ENCODE measurements at places on chromosomes 16 and 17.

DNA sequence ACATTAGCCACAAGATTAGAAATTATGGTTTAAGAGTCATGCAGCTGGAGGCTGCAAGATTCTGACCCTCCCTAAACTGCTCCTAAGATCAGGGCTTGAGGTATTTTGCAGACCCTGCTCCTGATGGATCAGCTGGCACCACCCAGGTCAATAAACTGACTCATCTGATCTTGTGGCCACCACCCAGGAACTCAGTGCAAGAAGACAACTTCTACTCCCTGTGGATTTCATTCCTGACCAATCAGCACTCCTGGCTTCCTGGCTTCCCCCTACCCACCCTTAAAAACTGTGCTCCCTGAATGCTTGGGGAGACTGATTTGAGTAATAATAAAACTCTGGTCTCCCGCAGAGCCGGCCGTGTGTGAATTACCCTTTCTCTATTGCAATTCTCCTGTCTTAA lies 25.0 kb upstream of the MILR1 start:
- DNase-seq: peak; percentile 18

DNA sequence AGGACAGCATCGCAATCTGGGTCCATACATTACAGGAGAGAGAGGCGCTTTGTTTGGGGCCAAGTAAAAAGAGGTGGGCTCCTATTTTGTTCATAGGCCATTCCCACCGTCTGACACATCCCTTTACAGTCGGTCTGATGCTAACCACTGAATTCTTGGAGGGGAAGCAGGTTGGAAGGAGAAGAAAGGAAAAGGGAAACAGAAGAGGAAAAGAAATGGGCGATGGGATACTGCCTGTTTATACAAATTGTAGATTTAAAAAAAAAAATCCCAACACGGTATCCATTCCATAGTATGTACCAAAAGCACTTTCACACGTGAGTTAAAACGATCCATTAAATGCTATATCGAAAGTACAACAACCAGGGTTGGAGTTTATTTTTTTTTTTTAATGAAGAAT lies 4.0 kb upstream of the ZFHX3 start:
- no peak for DNase-seq

- DNase-seq: no peak
Observed at GRCh38 chr17:65750166-65750565, 188.7 kb upstream of the AXIN2 start.

DNA sequence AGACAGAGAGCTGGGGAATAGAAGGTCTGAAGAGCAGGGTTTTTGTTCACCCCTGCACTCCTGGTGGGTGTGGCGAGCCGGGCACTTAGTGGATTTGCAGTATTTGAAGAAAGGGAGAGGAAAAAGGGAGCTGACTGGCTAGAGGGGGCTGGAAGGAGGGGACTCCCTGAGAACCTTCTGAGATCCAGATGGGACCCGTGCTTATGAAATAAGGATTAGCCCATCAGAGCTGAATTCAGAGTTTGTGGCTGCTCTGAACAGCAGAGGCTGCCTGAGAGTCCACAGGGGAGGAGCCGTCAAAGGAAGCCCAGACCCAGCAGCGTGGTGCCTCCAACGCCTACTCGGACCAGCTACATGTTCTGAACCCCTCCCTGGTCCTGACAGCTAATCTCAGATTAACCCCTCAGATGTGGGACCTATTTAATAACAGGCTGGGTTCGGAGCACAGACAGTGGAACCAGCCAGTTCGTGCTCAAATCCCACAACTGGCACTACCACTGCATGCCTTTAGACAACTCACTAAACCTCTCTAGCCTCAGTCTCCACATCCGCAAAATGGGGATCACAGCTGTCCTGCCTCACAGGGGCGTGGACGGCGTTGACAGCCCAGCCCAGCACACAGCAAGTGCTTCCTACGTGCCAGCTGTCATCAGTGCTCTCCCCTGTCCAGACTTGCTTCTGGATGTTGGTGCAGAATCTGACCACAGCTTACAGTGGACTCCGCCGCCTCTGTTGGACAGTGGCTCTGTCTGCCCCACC lies 70.6 kb downstream of the DYNLRB2 start:
- DNase-seq: no peak

- DNase-seq: peak; percentile 23
Observed at GRCh38 chr17:55273579-55274354, 9.0 kb downstream of the HLF start.

GRCh38 chr17:41750862-41751261 lies 16.4 kb upstream of the HAP1 start:
- no peak for DNase-seq

- no peak for DNase-seq
Observed at GRCh38 chr16:12111223-12111622, 134.7 kb downstream of the SNX29 start.

- peak; percentile 6 for DNase-seq
Observed at GRCh38 chr16:69663846-69664245, 62.5 kb downstream of the NQO1 start.

- peak; percentile 91 for DNase-seq
Observed at GRCh38 chr17:45296003-45296832, 20.6 kb downstream of the MAP3K14 start.

- DNase-seq: no peak
Observed at GRCh38 chr17:55521186-55521585, 9.9 kb upstream of the SMIM36 start.

DNA sequence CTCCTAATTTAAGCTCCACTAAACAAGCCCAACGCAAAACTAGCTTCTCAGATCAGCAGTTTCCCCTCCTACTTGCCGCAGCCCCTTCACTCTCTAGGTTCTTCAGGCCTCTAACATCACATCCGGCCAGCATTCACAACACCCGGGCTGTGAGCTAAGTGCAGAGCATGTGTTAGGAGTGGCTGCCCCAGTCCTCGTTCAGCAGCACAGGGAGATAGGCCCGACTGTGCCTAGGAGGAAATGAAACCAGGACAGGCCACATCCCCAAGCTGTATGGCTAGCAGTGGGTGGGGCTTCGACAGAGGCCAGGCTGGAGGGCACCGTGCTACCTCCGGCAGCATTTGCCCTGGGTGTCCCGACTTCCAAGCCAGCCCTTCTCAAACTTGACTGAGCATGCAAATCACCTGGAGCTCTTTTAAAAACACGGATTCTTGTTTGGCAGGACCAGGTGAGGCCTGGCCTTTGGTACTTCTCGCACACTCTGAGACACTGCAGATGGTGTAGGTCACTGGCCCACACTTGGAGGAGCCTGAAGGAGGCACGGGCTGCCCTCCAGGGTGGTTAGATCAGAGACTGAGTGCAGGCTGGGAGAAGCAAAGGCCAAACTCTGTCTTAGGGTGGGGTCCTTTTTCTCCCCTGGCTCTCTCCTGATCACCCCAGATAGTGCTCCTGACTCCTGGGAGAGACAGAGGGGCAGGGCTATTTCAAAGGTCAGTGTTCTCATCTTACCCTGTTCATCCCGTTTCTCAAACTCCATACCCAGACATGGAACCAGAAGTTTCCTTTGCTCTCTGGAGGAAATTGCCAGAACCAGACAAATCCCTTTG lies 202.0 kb downstream of the C16orf78 start:
- DNase-seq: no peak

DNA sequence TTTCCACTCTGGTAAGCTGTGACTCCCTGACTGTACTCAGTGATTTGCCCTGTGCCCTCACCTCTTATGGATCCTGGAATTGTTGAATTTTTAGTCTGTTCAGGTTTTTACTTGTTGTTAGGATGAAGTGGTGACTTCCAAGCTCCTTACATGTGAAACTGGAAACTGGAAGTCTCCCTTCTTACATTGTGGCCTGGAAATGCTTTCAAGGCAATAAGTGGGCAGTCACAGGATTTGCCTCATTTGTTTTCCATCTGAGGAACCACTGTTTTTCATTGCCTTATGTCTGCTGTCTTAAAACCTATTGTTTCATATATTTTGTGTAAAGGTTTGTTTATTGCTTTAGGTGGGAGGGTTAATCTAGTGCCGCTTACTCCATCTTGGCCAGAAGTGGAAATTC lies 155.8 kb downstream of the CYB561 start:
- no peak for DNase-seq

DNA sequence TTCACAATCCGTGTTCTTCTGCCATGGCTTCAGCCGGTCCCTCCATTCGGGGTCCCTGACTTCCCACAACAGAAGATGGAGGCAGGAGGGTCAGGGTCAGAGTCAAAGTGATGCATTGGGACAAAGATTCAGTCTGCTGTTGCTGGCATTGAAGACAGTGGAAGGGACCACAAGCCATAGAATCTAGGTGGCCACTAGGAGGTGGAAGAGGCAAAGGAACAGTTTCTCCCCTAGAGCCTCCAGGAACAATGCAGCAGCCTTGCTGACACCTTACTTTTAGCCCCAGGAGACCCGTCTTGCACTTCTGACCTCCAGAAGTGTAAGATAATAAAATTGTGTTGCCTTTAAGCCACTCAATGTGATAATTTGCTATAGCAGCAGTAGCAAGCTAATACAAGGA lies 55.9 kb downstream of the MFSD11 start:
- peak; percentile 52 for DNase-seq

- no peak for DNase-seq
Observed at GRCh38 chr16:9203956-9204355, 112.5 kb downstream of the HAPSTR1 start.

- no peak for DNase-seq
Observed at GRCh38 chr16:89555265-89555664, 5.2 kb upstream of the RPL13 start.

GRCh38 chr16:6993544-6993943 lies 339.1 kb upstream of the RBFOX1 start:
- no peak for DNase-seq

DNA sequence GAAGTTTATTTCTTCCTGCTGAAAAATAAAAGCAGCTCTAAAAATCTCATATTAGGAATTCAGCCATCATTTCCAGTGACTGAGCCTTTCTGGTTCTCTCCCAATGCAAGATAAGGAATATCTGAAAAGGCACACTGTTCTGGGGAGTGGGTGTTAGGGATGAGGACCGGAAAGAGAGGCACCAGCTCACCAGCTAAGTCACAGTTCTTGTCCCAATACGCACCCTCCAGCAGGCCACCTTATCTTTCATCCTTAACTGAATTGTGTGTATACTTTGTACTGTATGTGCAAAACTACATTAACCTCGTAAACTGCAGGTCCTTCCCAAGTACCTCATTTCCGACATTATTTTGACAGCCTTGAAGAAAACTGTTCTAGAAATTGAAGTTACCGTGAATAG lies 11.0 kb downstream of the AMFR start:
- DNase-seq: no peak

- no peak for DNase-seq
Observed at GRCh38 chr16:67287960-67288359, 8.6 kb downstream of the PLEKHG4 start.

GRCh38 chr16:66988197-66988788 lies at the start of gene CES4A:
TSS of gene CES4A (plus strand) at chr16:66988589. CDS start at chr16:66988773, 184 bp downstream.
- peak; percentile 21 for DNase-seq

- no peak for DNase-seq
Observed at GRCh38 chr16:84868829-84869472, 49.2 kb downstream of the CRISPLD2 start.

DNA sequence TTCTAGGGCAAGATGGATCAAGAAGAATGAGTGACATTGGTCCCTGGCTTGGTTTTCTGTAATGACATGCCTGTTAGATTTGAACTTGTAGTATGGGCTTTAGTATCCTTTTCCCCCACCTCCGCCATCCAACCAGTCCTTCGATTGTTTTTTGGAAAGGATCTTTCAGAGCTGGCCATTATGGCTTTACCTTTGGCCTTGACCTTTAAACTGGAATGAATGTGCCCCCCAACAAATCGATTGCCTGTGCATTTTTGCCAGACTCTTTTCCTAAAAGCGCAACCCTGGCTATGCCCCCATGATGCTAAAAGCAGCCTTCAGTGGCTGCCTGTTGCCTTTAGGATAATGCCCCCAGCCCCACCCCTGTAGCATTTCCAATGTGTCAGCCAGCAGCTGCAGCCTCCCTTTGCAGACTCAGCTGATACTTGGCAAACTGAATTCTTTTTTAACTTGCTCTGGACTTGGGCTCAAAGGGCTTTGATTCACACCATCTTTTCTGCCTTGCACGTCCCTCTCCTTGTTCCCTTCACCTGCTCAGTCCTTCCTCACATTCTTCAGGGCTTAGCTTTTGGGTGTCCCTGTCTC lies 4.0 kb downstream of the GPRC5C start:
- DNase-seq: no peak

- no peak for DNase-seq
Observed at GRCh38 chr17:72852277-72852938, 240.1 kb downstream of the SLC39A11 start.

DNA sequence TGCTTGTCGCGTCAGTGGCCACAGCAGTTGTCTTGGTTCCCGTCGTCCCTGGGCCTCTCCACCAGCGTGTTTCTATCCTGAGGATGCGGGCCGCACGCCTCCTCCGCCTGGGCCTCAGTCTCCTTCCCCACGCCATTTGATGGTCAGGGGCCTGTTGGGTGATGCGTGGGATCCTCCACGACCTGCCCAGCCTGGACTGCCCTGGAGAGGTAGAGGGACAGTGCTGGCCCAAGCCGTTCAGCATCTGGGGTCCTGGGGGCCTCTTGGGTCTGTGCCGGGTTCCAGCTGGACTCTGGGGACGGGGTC lies 20.3 kb downstream of the GSE1 start:
- no peak for DNase-seq

DNA sequence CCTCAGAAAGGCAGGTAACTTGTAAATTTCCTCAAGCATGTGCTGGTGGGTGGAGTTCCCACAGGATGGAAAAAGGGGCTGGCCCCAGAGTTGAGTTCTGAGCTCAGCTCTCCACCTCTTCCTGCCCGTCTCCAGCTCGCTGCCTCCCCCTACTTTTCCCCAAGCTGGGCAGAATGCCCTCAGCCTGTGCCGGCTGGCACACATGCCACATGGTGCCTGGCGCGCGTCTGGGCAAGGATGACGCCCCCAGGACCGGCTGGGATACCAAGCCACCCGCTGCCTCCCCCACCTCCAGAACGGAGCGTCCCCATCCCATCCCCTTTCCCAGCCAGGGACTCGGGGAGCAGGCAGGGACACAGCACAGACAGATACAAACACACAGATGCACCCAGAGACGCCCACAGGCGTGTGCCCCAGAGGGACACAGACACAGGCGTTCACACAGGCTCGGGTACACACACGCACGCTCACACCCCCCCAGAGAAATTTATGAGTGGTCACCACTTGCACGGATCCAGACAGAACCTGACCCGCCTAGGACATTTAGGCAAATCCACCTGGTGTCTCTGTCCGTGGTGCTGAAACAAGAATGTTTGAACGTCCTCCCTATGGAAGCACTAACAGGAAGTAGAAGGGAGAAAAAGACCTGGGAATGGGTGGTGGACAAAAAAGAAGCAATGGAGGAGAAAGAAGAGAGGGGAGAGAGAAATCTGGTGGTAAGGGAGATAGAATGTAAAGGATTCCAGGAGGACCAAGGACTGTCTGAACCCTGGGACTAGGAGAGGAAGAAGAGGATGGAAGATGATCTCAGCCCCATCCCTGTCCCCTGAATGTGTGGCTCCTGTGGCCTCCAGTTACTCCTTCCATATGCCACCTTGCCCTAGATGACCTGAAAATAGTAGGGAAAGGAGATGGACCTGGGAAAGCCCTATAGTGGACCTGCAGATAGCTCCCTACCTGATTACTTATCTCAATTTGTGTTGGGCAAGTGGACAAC lies 15.5 kb downstream of the NEUROD2 start:
- peak; percentile 29 for DNase-seq

Data from EL (cell line).